Tongue (tissue), 3 donors: ENCODE measurements at places on chromosomes 6 and 20. TPM values are rescaled to one million over a fixed set of nuclear protein-coding genes. Genes with fewer than 3 reads are reported as not detected.
A peak's percentile ranks its signal among the peaks of the same experiment; 100 is the strongest.

GRCh38 chr20:60950561-60950960, 301.5 kb upstream of the CDH4 start:
- DNase-seq = no peak

DNA sequence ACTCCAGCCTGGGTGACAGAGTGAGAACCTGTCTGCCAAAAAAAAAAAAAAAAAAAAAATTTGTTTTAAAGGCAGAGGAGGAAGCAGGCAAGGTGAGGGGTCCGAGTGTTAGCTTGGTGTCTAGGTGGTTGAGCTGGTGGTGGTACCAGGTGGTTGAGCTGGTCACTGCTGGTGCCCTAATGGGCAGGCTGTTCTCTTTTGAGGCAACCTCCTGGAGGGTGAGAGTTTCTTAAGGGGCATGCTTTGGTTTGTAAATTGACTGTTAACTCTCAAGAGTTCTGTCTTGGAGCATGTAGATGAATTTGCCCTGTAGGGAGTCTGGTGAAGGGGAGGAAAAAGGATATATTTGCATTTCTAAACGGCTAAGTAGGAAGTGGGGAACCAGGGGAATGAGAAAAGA, 52.7 kb downstream of the BANF2 start:
- no peak for DNase-seq

DNA sequence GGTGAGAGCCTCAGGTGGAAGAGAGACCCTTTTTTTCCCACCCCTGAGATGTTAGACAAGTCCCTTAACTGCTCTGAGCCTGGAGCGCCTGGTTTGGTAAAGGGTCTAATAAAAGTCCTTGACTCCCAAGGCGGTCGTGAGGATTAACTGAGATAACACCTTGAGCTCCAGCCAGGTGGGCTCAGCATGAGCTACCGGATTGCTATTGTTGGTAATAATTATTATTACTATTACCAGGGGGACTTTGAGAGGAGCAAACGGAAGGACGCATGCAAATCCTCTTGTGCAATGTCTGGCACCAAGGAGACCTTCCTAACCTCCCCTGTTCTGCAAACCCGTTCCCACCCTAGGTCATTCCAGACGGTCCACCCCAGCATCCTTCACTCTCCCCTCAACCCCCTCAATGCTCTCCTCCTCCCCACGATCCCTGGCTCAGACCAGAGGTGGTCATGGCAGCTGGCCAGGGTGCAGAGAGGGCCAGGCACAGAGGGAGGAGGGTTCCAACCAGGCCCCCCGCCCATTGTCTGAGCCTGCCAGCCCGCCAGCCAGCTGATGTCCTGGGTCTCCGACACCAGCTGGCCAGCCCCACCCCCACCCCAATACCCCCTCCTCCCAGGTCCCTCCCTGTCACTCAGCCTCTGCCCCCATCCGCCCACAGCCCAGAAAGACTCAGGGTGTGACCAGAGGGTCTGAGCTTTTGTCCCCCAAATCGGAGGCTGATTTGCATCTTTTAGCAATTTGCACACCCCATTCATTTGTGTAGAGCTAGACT, 14.3 kb upstream of the CBFA2T2 start:
- peak; percentile 37 for DNase-seq

DNA sequence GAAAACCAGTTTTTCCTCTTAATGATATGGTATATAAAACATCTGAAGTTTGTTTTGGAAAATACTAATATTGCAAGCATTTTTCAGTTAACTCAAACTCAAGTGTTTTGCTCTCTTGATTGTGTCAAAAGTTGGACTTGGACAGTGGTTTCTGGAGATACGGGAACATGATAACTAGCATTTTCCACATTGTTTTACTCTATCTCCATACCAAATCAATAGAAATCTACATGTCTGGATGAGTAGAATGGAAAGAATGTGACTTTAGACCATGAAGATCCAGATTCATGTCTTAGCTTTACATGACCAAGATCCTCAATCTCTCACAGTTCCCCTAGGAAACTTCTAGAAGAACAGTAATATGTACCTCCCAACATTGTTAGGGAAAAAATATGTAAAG, 22.2 kb upstream of the FBXO30 start:
- DNase-seq = no peak

Gene CTCFL
- not detected for total RNA-seq

- DNase-seq = peak; percentile 87
Observed at GRCh38 chr20:32522526-32522775, 62.7 kb downstream of the NOL4L start.

GRCh38 chr6:43355862-43356590, 13.4 kb downstream of the ZNF318 start:
- no peak for DNase-seq

Gene EXOC2
- total RNA-seq = 39.6 TPM

Gene RAET1L
- 3.3 TPM for total RNA-seq

GRCh38 chr6:161225681-161226008, 48.2 kb downstream of the AGPAT4 start:
- DNase-seq = no peak

Gene CLVS2
- total RNA-seq = 0.10 TPM

DNA sequence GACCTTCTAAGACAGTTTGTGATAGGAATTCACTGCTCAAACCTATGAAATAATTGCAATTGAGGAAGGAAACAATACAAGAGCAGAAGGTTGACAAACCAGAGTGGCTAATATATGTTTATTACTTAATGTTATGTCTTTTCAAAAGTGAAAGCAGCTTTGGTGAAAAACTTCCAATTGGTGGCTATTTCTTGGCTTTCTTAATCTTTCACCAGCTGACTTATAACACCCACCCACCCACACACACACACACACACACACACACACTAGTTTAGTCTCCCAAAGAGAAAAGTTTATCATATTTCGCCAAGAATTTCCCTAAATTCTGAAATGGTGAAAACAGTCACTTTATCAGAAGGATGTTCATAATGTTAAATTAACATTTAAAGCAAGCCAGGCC, 583.5 kb downstream of the EYS start:
- no peak for DNase-seq

GRCh38 chr20:11676630-11677287, 240.9 kb upstream of the BTBD3 start:
- peak; percentile 45 for DNase-seq

DNA sequence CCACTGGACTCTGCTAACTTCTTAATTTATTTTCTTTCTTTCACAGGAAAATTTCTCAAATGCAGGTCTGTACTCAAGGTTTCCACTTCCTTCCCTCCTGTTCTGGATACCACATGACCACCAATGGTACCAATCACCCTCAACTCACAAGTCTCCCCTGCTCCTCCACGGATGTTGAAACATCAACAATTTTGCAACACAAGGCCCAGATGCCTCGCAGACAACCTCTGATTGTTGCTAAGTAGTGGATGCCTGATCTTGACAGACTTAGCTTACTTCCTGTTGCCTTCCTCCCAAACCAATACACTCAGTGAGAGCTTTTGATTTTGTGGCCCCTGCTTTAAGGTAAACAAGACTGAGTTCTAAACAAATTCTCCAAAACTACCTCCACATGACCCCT, 146.6 kb downstream of the FRK start:
- no peak for DNase-seq

Gene ZC2HC1B
- total RNA-seq = not detected

- DNase-seq = no peak
Observed at GRCh38 chr6:90547991-90548390, 38.9 kb downstream of the MAP3K7 start.

Gene KCNG1
- 1.3 TPM for total RNA-seq

Gene TMEM170B
- total RNA-seq = 11.3 TPM

Gene PRKN
- 7.0 TPM for total RNA-seq

DNA sequence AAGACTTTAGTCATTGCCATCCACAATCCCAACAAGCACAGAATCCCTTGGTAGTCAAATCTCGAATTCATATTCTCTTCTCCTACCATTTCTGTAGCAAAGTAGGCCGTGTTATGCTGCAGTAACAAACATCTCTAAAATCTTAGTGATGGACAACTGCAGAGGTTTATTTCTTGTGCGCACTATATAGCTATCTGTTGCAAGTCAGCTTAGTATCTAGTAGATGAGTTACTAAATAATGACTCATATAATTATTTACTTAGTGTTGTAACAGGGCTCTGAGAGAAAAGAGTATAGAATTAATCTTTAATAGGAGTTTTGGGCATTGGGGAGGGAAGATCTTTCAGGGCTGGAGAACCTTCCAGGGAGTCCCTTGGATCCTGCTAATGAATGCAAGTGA, 73.3 kb downstream of the CAP2 start:
- no peak for DNase-seq

- DNase-seq = no peak
Observed at GRCh38 chr20:4089756-4090487, 74.6 kb upstream of the RNF24 start.

DNA sequence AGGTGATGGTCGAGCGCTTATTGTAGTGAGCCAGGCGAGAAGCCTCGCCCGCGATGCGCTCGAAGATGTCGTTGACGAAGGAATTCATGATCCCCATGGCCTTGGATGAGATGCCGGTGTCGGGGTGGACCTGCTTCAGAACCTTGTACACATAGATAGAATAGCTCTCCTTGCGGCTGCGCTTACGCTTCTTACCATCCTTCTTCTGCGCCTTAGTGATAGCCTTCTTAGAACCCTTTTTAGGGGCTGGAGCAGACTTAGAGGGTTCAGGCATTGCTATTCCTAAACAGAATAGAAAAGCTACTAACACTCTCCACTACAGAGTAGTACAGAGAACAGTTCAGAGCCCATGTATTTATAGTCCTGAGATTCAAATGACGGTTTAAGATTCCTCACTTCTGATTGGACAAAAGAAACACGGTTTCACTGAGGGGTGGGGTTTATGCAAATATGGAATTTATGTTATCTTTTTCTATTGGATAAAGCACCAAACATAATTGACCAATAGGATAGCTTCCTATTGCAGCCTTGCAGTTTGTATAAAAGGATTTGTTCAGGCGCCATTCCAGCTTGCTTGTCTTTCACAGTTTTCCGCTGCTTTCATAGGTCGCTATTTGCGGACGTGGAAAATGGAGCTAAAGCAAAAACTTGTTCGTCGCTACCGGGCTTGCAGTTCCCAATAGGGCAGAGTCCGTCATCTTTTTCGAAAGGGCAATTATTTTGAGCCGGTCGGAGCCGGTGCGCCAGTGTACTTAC, 43.7 kb upstream of the HFE start:
- DNase-seq = peak; percentile 98

- peak; percentile 51 for DNase-seq
Observed at GRCh38 chr6:21132856-21133838, 460.4 kb upstream of the SOX4 start.

- no peak for DNase-seq
Observed at GRCh38 chr20:22619272-22619671, 34.9 kb upstream of the FOXA2 start.

Gene SCAF8
- 60.4 TPM for total RNA-seq

- DNase-seq = no peak
Observed at GRCh38 chr20:8390500-8390899, 258.4 kb downstream of the PLCB1 start.
